ENCODE measurements at places on chromosomes 11 and 22.

GRCh38 chr22:50105208-50106100, 15.6 kb downstream of the MOV10L1 start:
- no peak for DNase-seq

- peak; percentile 5 for DNase-seq
These were observed 11.5 kb downstream of the TMPRSS13 start for GRCh38 chr11:117917591-117918151.

- no peak for DNase-seq
These were observed 149.4 kb downstream of the BRD1 start for GRCh38 chr22:49678137-49678841.

DNA sequence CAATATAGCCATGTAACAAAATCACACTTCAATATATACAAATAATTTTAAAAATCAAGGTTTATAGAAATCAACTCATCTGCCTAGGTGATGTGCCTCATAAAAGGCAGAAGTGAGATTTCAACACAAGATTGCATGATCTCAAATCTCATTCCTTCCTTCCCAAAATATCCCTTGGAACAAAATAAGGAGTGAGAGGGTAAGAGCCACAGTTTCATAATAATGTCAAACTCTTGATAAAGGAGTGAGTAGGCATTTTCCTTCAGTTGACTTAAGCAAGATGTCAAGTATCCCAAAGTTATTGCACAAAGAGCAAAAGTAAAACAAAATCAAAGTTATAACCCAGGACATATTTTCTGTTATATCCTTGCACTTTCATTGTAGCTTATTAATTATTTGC, 81.3 kb downstream of the C22orf31 start:
- no peak for DNase-seq

All from femur (tissue), 1 donor.